Activated effector memory CD4-positive, alpha-beta T cell treated with anti-CD3 and anti-CD28 coated beads, Interleukin-2, amount 50 U/mL, for 16 hours (primary cell): ENCODE measurements at places on chromosomes 6 and 20.
A peak's percentile ranks its signal among the peaks of the same experiment; 100 is the strongest.

DNA sequence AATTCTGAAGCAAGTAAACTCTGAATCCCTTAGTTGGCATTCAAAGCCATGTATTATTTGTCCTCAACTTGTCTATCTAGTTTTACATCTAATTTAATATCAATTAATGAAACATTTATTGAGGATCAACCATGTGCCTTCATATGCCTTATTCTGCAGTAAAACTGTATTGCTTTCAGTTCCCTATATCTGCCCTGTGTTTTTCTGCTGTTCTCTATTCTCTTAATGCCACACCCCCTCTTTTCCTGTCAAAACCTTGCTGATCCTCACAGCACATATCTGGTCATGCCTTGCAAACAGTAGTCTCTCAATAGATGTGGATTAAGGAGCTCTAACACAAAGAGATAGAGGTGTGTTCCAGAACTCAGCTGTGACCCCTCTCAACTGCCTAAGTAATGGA is 2.0 kb downstream of the FIG4 start:
- no peak for DNase-seq

- DNase-seq, result no peak
Measured at GRCh38 chr20:41342474-41343464, 2.1 kb downstream of the LPIN3 start.

DNA sequence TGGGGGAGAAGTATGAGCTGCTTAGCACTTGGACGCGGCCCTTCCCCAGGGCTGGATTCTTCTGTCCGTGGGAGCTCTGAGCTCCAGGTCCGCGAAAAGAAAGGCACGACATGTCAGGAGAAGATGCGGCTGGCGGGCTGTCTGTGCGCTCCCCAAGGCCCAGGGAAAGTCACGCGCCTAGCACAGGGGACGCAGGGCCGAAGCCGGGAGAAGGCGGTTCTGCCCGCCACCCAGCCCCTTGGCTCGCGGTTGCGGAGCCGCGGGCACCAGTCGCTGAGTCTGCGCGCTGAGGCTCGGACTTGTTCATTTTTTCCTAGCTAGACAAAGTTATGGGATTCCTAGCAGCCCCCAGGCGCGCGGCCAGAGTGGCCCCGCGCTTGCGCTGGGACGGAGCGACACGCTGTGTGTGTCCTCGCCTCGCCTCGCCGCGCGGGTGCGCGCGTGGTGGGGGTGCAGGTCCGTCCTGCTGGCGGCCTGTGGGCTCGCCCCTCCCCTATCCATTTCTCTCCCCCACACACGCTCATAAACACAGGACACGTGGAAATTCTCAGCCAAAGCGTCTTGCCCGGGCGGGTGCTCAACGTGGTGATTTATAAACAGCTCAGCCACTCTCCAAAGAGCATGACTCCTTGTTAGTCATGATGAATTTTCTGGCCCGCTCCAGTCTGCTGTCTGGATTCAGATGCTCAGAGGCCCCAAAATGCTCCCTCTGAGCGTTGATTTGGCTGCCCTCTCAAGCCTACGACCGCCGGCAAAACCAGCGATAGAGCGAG is 1.9 kb upstream of the POU3F2 start:
- DNase-seq, result no peak

- DNase-seq, result peak; percentile 27
Measured at GRCh38 chr20:64137598-64138031, 26.6 kb upstream of the MYT1 start.

DNA sequence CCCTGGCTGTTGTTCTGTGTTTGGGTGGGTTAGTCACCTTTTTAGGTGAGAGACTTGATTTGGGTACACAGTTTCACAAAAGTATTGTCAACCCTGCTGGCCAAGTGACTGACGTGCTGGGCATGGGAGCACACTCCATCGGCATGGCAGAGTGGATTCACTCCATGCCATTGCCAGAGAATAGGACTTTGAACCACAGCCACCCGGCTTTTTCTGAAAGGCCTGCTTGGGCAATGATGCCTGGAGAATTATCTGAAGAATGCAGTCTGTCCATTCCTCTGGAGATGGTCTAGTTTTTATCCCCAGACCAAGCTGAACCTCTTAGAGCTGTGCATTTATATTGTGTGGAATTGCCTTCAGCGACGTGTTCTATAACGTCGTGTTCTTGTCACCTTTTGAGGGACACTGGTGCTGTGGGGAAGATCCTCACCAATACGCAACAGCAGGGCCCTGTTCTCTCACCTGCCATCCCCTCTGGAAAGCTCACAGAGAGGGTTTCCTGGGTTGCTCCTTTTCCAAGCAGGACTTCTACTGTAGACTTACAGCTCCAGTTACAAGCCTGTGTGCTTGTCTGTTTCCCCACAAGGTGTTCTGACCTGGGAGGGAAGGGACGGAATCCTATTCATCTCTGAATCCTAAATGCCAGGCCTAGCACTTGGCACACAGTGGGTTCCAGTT is 183.4 kb upstream of the AKAP12 start:
- DNase-seq, result no peak

DNA sequence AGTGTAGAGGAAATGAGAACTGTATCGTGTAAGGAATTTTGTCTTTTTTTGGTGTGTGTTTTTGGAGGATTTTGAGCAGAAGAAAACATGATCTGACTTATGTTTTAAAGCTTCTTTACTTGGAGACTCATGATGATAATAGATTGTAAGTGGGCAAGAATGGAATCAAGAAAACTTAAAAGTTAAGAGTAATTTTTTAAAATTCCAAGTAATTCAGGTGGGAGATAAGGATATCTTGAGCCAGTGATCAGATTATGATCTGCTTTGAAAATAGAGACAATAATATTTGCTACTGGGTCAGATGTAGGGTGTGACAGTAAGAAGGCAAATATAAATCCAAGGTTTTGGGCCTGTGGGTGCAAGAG is 734 bp downstream of the ZSCAN26 start:
- no peak for DNase-seq

DNA sequence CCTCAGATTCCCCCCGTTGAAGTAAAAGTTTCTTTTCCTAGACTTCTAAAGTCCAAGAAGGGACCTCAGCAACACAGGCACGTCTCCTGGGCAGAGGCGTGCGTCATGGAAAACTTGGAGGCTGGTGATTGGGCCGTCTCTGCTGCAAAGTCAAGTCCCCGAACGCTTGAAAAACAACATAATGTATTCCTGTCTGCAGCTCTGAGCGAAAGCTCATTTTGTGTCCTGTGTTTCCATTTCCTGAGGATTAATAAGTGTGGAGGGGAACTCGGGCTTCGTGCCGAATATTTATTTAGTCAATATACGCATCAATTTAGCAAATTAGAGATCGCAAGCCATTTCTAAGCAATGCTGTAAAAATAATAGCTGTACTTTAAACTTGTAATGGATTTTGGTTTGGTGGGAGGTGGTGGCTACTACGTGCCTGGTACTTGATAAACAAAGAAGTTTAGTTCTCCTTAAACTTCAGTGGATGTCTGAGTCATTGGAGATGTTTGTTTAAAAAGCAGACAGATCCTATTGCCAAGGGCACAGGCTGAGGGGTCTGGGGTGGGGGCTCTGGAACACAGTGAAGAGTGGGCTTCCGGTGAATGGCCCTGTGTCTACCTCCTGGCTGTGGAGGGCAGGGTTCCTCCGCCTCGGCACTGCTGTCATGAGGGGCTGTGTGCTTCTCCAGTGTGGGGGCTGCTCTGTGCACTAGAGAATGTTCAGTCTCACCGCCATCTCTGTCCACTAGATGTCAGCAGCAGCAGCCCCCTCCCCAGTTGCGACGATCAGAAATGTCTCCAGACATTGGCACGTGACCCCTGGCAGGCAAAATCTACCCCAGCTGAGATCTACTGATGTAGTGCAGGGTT is 21.8 kb downstream of the PCK1 start:
- no peak for DNase-seq

- DNase-seq, result no peak
Measured at GRCh38 chr6:5766260-5766659, 240.5 kb downstream of the NRN1 start.

- no peak for DNase-seq
Measured at GRCh38 chr20:19511931-19512330, 246.1 kb upstream of the RIN2 start.
